ENCODE measurements at places on chromosomes 13 and 19.

GRCh38 chr13:24073657-24074056 is 86.9 kb upstream of the SPATA13 start:
- DNase-seq: no peak

GRCh38 chr19:30897034-30897433 is 452.2 kb downstream of the TSHZ3 start:
- no peak for DNase-seq

- DNase-seq: no peak
These were observed 112.3 kb upstream of the KLF12 start for GRCh38 chr13:74246487-74246886.

DNA sequence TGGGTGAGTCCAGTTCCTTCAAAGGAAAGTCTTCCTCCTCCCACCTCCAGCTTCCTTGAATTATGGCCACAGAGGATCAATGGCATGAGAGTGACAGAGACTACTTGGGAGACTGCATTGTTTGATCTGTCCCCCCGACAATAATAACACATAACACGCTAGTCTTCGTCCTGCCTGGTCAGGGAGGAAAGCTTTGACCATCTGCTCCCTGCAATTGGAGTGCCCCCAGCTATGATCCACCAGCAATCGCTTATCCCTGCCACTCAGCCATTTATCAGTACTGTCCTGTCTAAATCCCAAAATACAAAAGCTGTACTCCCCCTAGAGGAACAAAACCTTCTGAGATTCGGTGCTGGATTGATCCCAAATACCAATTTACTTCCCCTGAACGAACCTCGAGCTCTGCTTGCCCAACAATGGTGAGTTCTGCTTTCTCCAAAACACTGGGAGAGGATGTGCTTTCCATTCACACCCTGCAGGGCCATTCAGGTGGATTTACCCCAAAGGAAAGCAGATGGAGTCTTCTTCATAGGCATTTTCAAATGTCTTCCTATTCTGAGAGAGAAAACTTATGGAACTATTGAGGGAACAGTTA is 466.7 kb downstream of the TSHZ3 start:
- no peak for DNase-seq

DNA sequence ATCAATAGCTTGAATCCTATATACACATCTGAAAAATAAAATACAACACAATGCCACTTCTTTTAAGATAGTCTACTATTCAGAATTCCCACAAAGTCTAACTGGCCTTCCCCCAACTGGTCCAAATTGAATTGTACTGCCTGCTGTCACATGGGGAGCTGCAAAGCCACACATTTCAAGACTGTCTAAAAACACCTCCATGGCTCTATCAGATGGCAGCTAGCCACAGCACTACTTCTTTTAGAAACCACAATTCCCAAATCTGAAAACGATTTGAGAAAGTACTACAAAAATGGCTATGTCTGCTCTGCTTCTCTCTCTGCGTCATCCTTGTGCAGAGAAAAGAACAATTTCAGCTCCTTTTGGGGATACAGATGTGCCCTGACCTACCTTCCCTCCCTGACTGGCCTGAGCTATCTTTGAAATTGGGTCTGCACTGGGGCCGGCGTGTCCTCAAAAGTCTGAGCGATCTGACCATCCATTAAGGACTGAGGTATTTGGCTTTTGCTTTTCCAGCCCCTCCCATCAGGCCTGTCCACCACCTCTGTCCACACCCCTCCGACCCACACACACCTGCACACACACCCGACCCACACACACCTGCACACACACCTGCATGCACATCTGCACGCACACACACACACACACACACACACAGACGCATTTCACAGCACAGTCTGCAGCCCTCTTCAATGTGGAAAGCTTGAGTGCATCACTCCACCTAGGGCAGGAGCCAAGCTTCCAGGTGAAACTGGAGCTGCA is 68.6 kb upstream of the IPO5 start:
- DNase-seq: no peak

DNA sequence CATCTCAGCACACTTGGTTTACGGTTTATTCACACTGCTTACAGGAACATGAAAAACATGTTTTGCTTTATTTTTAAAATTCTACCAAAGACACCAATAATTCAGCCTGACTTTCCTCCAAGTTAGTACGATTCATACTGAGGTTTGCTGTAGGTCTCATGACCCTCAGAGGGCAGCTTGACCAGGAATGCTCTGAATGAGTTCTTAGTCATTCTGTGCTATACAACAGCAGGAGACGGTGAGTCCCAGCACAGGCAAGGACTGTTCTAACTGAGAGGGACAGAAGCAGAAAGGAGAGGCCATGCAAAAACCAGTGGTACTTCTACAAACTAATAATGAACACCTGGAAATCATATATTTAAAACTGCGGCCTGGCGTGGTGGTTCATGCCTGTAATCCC is 6.4 kb downstream of the GRTP1 start:
- DNase-seq: no peak

DNA sequence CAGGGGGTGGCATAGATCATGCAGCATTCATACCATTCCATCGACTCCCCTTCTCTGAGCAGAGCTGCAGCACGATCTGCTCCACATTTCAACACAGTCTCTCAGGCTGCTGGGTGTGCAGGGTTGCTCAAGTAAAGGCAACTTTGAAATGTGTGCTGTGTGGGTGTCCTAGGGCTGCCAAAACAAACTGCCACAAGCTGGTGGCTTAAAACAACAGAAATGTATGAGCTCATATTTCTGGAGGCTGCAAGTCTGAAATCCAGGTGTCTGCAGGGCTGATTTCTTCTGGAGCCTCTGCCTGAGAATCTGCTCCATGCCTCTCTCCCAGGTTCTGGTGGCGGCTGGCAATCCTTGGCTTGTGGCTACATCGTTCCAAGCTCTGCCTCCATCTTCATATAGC is 63.7 kb upstream of the WDFY2 start:
- no peak for DNase-seq

DNA sequence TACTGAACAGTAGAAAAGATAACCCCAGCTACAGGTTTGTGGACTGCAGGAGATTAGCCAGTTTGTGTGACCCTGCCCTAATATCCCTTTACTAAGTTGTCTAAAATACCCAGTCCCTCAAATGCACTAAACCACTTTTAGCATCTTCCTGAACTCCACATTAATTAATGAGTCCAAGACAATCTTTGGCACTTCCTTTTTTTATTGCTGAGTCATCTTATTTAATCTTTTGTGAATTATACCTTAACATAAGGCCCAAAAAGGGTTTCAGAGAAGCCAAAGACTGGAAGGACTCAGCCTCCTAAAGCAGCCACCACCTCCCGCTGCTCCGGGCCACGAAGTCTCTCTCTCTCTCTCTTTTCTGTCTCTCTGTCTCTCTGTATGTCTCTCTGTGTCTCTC is 48.8 kb upstream of the PDCD5 start:
- no peak for DNase-seq

DNA sequence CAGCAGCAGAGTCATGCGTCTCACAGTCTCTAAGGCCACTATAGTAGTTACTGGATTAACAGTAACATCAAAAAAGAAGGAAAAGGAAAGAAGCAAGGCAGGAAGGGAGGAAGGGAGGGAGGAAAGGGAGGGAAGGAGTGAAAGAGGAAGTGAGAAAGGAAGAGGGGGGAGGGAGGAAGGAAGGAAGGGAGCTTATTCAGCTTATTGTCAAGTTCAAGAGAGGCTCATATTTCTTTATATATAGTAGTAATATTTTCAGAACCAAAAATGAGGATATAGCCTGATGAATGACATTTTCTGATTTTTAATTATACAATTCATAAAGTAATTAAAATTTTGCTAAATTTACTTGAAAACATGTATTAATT is 17.7 kb upstream of the RUBCNL start:
- no peak for DNase-seq

- no peak for DNase-seq
These were observed 167.5 kb upstream of the ZNF536 start for GRCh38 chr19:30204721-30205120.

- no peak for DNase-seq
These were observed 463.4 kb downstream of the EFNB2 start for GRCh38 chr13:106072014-106072413.

DNA sequence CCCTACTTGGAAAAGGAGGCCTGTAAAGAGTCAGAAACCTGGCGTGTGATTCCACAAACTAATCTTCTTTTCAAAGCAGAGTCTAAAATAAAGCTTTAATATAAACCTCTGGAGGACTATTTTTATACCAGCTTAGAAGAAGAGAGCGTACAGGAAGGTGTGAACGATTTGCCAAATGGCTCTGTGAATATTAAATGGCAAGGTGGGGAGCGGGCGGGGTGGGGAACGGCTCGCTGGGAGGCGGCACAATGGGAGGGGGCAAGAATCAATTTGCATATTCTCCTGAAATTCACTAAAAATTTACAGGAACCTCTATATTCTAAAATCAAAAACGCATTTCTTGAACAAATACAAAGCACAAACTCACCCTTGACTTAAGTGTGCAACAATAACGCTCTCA is 982 bp downstream of the ZNF780B start:
- DNase-seq: no peak

DNA sequence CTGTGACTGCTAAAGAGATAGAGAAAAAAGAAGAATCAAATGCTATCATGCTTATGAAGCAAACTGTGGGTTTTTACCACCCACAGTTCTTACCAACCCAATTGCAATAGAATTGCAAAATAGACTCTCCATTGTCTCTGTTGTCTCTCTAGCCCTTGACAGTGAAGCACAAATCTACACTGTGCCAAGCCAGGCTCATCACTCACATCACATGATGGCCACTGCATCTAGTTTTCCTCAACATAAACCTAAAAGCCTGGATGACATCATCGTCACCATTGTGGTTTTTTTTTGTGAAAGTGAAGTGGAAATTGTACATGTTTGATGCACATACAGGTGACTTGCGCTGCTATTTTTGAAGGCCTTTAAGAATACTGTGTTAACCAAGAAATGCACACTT is 56.1 kb downstream of the KL start:
- DNase-seq: no peak

DNA sequence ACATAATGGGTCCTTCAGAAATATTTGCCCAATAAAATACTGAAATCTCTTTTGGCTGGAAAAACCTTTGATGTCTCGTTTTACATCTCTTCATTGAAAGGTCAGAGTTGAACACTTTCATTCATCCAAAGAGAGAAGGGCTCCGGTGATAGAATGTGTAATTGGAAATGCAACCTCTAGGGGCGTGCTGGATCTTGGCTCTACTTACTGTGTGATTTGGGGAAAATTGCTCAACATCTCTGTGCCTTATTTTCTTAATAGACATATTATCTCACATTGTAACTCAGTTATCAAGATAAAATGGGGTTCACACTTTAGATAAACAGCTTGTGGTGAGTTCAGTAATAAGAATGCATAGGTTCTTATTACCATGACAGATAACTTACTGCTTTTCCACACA is 1444.1 kb downstream of the SLITRK5 start:
- no peak for DNase-seq

DNA sequence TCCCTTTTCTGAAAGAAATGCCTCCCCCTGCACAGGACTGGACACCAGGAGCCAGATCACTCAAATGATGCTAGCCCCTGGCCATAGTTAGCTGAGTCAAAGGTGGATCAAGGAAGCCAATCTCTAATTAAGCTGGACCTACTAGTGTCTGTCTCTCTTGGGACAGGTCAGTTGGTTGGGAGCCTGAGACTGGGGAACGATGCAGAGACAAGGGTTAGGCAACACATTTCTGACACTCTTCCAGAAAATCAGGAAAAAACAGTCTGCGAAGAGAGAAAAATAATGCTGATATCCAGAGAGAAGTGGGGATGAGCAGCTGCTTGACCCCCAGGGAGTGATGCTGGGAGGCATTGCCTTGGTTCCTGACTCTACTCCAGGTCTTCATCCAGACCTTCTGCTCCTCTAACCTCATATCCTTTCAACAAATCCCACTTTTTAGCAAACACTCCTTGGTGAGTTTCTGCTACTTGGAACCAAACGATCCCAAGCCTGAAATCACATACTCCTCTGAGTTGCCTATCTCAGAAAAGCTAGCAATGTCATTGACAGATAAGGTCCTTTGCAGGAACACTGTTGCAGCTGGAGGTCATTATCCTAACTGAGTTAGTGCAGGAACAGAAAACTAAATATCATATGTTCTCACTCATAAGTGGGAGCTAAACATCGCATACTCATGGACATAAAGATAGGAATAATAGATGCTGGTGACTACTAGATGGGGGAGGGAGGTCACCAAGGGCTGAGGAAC is 369.7 kb downstream of the COG6 start:
- DNase-seq: no peak

GRCh38 chr13:49495783-49496762 is at the start of gene PHF11:
TSS of gene PHF11 (plus strand) at chr13:49495953. CDS start at chr13:49496002, 49 bp downstream.
- DNase-seq: peak; percentile 85

GRCh38 chr13:78675112-78675511 is 16.2 kb upstream of the OBI1 start:
- no peak for DNase-seq

GRCh38 chr13:35388441-35389355 is 87.8 kb downstream of the MAB21L1 start:
- peak; percentile 12 for DNase-seq

DNA sequence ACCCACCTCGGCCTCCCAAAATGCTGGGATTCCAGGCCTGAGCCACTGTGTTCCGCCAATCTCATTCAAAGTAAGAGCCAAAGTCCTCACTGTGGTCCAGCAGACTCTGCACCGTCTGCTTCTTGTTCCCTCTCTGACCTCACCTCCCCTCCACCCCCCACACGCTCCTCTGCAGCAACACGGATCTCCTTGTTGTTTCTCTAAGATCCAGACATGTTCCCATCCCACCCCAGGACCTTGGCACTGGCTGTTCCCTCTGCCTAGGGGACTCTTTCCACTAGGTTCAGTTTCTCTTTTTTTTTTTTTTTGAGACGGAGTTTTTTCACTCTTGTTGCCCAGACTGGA is 38.4 kb downstream of the LTBP4 start:
- no peak for DNase-seq

GRCh38 chr19:39199025-39199424 is 2.3 kb downstream of the NCCRP1 start:
- no peak for DNase-seq

DNA sequence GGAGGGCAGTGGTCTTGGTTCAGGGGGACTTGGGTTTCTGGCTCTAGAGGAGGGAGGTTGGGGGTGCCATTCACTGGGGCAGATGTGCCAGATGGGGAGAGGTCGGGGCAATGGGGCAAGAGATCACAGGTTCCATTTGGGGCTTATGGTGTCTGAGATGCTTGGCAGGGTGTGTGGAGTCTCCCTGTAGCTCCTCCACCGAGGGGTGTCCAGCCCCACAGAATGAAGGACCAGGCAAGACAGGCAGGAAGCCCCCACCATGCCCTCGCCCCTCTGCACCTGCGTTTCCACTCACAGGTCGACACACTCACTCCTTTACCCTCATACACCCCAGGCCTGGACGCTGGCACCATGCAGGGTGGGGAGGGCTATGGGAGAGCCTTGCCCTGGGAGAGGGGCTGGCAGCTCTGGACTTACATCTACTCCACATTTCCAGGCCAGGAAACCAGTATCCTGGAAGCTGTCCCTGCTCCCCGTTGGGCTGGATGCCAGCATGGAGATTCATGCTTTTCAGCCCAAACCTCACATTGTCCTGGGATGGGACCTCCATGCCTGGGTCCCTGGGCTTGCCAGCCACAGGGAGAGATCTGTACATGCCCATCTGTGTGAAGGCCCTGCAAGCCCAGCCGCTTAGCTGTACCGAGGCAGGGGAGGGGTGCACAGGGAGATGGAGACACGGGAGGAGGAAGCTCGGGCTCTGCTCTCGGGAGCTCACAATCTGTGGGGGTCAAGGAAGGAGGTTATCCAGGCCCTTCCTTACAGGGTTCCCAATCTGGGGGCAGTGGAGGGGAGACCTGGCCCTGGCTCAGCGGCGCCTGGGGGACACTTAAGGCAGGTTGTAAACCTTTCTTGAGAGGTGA is 77.1 kb downstream of the CHST8 start:
- no peak for DNase-seq

GRCh38 chr19:1245494-1246264 is 2.7 kb upstream of the MIDN start:
- no peak for DNase-seq

Measured in KBM-7 (cell line).